ENCODE measurements at places on chromosomes 4 and X.
A peak's percentile ranks its signal among the peaks of the same experiment; 100 is the strongest.

DNA sequence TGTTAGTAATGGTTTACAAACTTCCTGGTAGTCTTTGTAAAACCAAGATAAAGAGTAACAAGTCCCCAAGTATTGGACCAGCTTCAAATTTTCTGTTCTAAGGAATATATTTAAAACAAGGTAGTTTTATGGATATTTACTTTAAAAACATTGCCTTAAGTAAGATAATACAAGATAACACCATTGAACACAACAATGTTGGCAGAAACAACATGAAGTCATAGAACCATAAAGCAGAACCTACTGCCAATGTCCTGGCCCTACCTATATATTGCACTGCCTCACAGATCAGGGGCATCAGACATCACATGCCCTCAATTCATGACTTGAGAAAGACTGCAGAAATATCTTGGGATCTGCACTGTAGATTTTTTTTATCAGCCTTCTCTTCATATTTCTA, 1176.2 kb downstream of the PCDH7 start:
- no peak for DNase-seq

DNA sequence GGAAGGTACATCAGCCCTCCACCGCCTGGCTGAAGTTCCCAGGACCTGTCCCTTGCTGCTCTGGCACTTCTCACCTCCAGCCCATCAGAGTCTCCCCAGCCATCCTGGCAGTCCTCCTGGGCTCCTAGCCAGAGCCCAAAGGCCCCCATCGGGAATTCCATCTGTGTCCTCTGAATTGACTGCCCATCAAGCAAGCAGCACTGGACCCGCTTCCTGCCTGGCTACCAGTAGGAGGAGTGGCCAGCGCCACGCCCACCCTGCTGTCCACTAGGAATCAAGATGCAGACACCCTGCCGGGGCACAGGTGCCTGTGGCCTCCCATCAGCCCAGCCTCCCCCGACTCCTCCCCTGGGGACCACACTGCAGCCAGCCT, 47.2 kb downstream of the C4orf50 start:
- DNase-seq, result no peak

DNA sequence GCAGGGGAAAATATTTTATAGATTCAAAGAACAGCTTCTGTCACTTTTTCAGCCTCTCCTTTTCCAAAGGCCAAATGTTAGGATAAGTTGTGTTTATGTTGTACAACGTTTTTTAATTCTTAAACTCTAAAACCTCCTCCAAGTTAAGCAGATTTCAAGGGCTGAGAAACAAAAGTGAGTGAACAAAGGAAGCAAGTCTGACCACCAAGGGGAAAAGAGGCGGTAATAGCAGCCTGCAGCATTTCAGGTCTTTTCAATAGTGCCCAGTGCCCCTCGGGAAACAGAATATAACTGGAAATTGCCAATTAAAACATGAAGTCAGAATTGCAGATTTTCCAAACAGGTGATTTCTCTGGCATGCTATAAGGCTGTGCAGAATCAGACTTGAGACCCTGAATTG, 510.0 kb upstream of the HTR2C start:
- DNase-seq, result no peak

- peak; percentile 52 for DNase-seq
These were observed 556 bp downstream of the ATP5ME start for GRCh38 chr4:673349-674091.

DNA sequence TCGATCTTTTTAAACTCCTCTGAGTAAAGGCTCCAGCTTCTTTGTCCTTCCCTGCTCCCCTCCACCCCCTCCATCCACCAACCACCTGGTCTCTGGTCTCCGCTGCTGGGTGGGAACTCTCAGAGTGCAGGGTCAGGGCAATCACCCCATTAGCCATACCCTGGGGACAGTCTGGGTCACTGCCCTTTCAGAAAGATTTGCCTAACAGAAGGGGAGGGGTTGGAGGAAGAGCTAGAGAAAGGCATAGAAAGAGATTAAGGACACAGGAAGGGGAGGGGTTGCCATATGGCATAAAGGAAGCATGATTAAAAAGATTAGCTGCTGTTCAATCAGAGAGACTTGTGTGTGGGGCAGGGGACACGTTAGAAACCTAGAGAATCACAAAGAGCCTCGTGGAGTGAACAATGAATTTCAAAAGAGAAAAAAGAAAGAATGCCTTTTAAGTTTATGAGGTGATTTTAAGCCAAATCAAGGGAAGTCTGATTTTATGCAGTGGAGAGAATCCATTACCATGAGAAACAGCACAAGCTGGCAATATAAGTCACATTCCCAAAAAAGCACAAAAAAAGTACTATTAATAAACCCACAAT, 115.5 kb upstream of the ACSL4 start:
- DNase-seq, result no peak

DNA sequence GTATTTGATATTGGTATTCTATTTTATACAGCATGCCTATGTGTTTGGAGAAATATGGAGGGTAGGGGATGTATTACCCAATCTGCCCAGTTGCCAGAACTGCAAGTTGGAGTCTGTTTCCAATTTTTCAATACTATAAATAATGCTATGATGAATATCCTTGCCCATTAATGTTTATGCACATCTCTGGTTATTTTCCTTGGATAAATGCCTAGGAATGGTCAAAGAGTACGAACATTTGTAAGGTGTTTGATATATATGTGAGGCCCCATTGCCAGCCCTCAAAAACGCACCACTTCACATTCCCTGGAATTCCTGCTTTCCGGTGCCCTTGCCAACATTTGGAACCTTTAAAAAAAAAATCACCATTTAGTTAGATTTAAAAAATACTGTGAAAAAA, 34.3 kb downstream of the CLDN34 start:
- DNase-seq, result no peak

GRCh38 chrX:1807301-1807731, 192.5 kb downstream of the ASMT start:
- DNase-seq, result no peak

GRCh38 chr4:6926681-6927478, 17.3 kb downstream of the TBC1D14 start:
- peak; percentile 59 for DNase-seq

- no peak for DNase-seq
These were observed 993.1 kb downstream of the RPA4 start for GRCh38 chrX:97876697-97877407.

GRCh38 chr4:86032476-86033022, 327.3 kb downstream of the MAPK10 start:
- DNase-seq, result no peak

Measured in suppressor macrophage treated with lipopolysaccharide for 1 hour (primary cell).